ENCODE measurements at places on chromosomes 11 and 22. TPM values are rescaled to one million over a fixed set of nuclear protein-coding genes. Genes with fewer than 3 reads are reported as not detected.

GRCh38 chr11:21104641-21105040 is 435.3 kb downstream of the NELL1 start:
- no peak for DNase-seq

Gene YPEL4
- 1.2 TPM for total RNA-seq

Gene KDM4D
- 0.23 TPM for total RNA-seq

DNA sequence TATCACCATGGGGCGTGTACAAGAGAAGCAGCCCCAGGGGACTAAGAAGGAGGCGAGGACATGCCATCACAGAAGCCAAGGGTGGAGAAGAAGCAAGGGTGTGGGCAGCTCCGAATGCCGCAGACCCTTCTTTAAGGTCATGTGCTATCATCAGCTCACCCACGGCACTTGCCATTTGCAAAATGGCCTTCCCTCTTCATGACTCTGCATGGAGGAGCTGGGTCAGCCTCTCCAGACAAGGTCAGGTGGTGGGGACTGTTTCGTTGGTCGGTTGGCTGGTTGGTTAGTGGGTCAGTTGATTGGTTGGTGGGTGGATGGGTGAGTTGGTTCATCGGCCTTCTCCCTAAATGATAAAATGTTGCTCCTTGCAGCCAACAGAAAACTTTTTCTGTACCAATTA is 622.5 kb downstream of the TBC1D22A start:
- no peak for DNase-seq

GRCh38 chr11:31509051-31509428 is 382 bp downstream of the IMMP1L start:
- DNase-seq, result no peak

DNA sequence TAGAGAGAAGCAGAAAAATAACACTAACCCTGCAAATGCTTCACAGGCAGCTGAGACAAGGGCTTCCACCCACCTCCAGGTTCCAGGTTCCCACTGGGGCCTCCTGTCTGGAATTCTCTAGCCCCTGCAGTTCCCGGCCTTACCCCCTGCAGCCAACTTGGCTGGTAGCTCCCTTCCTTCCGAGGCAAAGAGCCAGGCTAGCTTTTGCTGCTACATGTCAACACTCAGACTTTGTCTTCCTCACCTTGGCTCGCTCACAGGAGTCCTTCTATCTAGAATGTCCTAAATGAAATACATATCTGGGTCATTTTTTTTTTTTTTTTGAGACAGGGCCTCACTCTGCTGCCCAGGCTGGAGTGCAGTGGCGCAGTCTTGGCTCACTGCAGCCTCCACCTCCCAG is 9.9 kb upstream of the TTLL1 start:
- no peak for DNase-seq

Gene BIK
- 2.3 TPM for total RNA-seq

- DNase-seq, result no peak
These were observed 2.0 kb downstream of the LRRC32 start for GRCh38 chr11:76668362-76669155.

DNA sequence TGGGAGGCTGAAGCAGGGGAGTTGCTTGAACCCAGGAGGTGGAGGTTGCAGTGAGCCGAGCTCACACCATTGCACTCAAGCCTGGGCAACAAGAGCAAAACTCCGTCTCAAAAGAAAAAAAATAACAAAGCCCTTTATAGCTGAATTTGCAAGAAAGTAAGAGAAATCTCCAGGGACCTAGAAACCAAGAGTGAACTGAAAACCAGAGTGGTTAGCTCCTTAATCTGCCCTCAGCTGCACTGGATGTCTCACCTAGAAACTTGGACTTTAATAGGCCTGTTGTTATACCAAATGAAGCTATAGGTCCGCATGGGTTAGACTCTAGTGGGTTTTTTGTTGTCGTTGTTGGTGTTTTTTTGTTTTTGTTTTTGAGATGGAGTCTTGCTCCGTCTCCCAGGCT is 4.1 kb downstream of the NEU3 start:
- DNase-seq, result no peak

Gene HPX
- 0.86 TPM for total RNA-seq

- no peak for DNase-seq
These were observed 230.1 kb upstream of the TENM4 start for GRCh38 chr11:79670882-79671281.

DNA sequence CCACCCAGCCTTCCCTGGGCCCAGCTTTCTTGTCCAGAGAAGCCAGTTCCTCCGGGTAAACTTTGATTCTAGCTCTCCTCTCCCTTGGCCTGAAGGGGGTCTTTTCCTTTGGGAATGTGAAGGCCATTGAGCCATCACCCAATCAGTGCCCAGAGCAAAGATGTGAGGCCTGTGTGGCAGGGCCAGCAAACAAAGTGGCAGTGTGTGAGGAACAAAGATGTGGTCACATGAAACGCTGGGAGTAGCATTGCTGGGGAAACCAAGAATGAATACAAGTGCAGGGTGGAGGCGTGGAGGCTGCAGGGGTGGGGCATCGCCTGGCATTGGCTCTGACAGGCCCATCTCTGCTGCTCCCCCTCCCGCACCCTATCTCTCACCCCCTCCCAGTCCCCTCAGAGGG is 91.9 kb upstream of the BID start:
- DNase-seq, result no peak

- no peak for DNase-seq
These were observed 60.4 kb downstream of the BCL2L13 start for GRCh38 chr22:17698948-17699347.

DNA sequence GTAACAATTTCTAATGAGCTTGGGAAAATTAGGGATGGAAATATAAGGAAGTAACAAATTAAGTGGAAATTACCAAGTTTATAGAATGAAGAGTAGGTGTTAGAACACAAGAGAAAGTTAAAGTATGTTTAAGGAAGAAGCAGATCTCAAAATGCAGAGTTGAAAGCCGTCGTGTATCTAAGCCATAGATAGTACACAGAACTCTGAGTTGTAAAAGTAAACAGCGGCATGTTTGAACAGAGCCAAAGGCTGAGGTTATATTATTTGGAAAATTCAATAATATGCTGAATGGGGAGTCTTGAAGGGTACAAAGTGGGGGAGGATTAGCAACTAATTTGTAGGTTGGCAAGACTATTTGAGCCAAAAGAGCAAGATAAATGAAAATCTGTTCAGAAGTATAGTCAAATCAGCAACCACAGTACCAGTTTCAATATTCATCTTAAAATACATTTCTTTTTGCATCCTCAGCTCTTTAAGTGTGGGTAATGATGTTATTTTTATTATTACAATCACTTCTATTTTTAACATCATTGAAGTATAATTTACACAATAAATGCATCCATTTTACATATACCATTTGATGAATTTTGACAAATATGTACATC is 594.8 kb upstream of the ANO3 start:
- DNase-seq, result no peak

DNA sequence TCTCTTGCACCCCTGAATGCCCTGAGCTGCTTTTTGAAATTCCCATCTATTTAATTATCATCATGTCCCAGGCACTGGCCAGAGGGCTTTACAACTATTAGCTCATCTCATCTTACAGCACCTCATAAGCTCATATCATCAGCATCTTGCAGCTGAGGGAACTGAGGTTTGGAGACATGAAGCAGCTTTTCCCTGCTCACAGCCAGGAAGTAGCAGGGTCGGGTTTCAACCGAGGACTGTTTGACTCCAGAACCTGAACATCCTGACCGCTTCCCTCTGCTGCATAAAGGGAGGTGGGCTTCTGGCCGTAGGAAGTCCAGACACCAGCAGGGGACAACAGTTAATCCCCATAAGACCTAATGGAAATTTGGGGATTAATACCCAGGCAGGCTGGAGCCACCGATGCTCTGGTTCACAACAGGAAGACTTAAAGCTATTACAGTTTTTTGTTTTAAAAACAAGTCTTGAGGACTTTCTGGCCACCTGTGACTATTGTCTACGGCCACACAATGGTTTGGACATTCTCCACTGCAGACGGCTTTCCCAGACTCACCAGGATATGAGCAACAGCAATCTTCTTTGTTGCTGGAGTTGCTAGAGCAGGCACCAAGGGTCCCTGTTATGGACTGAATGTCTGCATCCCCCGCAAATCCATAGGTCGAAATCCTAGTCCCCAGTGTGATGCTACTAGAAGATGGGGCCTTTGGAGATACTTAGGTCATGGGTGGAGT is 47.4 kb downstream of the CHST1 start:
- DNase-seq, result no peak
